Suppressor macrophage (primary cell): ENCODE measurements at places on chromosomes 12 and 14.
A peak's percentile ranks its signal among the peaks of the same experiment; 100 is the strongest.

GRCh38 chr14:50740856-50741255, 72.8 kb upstream of the SAV1 start:
- no peak for DNase-seq

DNA sequence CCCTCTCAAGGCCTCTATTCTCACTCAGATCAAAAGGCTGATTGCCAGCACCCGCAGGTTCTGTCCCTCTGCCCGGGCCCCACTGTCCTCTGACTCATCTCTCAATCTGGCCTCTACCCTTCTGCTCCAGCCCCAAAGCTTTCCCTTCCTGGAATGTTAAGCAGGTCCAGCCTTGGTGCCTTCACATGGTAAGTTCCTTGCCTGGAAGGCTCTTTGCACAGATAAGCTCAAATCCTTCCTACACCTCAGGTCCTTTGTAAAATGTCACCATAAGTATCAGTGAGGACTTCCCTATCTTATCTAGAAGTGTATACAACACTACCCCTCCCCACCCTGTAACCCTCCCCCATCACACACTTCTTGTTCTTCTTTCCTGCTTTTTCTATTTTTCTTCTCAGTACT, 22.2 kb downstream of the LPCAT3 start:
- no peak for DNase-seq

DNA sequence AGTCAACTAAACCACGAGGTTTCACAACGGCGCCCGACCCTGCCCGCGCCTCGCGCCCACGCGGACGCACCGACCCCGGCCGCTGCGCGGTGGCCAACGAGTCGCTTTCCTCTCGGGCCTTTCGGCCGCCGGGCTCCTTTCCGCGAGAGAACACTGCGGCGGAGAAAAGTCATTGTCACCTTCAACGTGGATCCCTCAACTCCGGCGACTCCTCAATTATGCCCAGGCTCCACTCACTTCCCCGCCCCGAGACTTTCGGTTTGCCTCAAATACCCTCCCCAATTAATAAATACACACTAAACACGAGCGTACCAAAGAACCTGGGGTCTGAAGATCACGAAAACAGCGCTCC, 450 bp downstream of the SINHCAF start:
- peak; percentile 49 for DNase-seq

DNA sequence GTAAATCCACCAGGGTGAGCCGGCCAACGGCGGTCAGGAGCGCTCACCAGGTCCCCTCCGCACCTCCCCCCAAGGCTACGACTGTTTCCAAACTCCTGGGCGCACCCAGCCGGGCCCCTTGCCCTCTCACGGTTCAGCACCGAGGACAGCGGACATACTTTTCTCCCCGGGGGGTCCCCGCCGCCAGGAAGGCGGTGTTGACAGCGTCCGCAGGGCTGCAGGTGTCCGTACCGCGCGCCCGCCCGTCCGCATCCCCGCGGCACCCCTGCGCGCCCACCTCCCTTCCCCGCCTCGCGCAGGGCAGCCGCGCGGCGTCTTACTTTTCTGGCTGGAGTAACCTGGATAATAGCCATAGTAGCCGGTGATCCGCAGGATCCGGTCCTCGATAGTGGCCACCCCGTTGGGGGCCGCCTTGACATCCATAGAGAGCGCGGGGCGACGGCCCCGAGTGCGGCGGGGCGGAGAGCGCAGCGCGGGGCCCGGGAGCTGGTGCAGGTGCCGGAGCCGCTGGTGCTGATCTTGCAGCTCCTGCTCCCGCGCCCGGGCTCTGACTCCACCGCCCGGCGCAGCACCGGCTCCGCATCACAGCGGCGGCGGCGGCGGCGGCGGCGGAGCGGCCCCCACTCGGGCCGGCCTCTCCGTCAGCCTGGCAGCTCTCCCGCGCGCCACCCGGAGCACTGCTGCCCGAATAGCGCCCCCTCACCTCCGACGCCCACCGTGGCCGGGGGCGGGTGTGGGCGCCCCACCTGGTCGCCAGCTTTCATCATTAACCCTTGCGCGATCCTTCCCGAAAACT, at the start of gene SLC35F4:
TSS of gene SLC35F4 (minus strand) at position 690 of the 796 bp plus-strand sequence.
- DNase-seq, result peak; percentile 5

GRCh38 chr14:94374116-94374515, 14.3 kb downstream of the SERPINA1 start:
- peak; percentile 44 for DNase-seq

DNA sequence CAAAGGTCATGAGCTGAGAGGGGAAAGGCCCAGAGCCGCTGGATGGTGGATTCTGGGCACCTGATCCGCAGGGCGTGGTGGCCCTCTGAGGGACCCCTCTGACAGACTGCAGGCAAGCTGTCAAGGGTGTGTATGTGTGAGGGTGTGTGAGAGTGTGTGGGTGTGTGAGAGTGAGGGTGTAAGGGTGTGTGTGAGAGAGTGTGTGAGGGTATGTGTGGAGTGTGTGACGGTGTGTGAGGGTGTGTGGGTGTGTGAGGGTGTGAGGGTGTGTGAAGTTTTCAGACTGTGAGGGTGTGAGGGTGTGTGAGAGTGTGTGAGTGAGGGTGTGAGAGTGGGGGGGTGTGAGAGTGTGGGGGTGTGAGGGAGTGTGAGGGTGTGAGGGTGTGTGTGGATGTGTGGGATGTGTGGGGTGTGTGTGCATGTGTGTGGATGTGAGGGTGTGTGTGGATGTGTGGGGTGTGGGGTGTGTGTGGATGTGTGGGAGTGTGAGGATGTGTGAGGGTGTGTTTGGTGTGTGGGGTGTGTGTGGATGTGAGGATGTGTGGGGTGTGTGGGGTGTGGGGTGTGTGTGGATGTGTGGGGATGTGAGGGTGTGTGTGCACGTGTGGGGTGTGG, 156.7 kb downstream of the TMEM121 start:
- DNase-seq, result no peak

GRCh38 chr14:46747001-46747652, 95.5 kb upstream of the RPL10L start:
- DNase-seq, result no peak

DNA sequence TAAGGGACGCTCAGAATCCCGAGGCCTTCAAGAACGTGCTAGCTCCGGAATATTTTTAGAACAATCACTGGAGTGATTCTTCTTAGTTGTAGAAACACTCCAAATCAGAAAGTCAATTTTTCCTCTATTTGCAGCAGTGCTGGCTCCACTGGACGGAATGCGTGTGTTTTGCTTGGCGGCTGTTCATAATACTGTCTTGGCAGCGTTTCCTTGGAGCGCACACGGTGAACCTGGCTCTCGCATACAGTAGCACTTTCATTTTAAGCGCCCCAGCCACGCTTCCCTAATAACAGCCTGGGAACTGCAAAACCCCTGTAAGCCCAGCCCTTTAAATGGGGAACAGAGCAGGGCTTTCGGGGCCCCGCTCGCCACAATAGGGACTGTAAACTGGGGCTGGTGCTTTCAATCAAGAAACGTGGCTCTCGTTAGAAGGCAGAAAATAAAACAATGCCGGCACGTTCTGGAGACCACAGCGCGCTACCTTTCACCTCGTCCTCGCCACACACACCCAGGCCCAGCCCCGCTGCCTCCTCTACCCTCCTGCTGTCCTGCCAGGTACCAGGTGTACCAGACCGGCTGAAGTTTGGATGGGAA, 79.9 kb downstream of the BCL11B start:
- DNase-seq, result peak; percentile 23

GRCh38 chr12:77354766-77355362, 289.5 kb upstream of the E2F7 start:
- no peak for DNase-seq

DNA sequence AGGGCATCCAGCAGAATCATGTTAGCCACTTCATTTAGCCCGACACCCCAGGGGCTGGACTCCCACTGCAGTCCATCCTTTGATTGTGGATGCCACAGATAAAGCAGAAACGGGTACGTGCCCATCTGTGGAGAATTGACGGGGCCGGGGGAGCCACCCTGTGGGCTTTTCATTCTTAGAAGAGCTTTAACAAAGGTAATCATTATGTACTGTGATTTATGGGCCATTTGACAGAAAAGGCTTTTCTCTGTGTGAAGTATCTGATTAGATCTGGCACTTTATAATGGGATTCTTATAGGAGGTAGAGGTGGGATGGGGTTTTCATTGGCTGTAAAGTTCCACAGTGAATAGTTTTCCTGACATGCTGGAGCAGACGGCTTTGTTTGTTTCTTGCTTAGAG, 40.4 kb downstream of the AACS start:
- no peak for DNase-seq

DNA sequence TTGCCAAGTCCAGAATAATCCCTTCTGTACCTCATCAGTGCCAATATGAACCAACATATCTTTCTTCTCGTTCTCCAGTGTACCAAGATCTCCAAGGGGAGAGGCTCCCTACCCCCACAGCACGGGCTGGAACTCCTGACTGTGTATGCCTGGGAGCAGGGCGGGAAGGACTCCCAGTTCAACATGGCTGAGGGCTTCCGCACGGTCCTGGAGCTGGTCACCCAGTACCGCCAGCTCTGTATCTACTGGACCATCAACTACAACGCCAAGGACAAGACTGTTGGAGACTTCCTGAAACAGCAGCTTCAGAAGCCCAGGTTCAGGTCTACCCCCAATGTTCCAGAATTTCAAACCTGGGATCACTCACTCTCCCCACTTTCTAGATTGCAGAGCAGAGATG, 10.5 kb upstream of the OAS2 start:
- DNase-seq, result no peak

- DNase-seq, result no peak
Observed at GRCh38 chr12:116381744-116382685, 104.5 kb upstream of the MED13L start.

DNA sequence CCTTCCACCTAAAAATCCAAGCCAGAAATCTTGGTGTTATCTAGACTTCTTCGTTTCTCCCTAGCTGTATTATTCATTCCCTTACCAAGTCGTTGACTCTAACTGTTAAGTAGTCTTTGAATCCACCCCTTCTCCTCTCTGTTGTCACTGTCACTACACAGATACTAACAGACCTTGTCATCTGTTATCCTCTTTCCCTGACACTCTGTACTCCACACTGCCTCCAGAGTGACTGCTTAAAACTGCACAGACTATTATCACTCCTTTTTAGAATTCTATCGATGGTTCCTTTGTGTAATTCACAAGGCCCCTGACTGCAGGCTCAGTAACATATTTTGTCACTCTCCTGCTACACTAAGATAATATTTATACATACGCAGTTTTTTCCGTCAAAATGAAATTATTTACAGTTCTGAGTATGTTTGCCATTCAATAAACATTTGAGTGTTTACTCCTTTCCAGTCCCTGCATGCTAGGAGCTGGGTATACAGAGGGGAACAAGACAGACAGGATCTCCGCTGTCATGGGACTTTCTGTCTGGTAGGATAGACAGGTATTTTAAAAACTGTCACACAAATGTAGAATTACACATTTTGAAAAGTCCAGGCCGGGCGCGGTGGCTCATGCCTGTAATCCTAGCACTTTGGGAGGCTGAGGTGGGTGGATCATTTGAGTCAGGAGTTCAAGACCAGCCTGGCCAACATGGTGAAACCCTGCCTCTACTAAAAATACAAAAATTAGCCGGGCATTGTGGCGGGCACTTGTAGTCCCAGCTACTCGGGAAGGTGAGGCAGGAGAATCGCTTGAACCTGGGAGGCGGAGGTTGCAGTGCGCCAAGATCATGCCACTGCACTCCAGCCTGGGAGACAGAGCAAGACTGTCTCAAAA, 3.8 kb downstream of the MARS1 start:
- DNase-seq, result no peak

DNA sequence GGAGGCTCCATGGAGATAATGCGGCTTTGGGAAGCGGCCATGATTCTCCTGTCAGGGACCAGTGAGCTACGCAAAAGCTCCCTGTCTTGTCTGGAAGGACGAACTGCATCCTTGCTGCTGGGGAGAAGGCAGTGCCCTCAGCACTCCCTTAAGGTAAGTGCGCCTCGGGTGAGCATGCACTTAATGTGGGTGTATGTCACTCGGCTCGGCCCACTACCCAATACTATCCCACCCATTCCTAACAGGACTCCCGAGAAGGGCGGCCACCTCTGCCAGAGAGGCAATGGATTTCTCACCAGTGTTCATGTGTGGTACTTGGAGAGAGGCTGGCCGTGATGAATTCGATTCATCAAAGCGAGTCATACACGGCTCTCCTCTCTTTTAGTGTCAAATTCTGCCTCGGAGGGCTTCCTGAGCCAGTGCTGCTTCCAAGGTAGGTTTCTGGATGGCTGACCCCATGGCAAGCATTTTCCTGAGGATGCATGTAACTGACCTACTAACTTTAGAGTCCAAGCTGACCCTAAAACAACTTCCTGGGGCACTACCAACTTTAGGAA, 151.7 kb upstream of the RTL1 start:
- DNase-seq, result no peak

- DNase-seq, result no peak
Observed at GRCh38 chr12:98686603-98687002, 41.5 kb downstream of the APAF1 start.

- DNase-seq, result peak; percentile 79
Observed at GRCh38 chr12:96121271-96121711, 72.9 kb upstream of the ELK3 start.

GRCh38 chr14:94354638-94355185, 31.6 kb upstream of the SERPINA6 start:
- DNase-seq, result no peak

DNA sequence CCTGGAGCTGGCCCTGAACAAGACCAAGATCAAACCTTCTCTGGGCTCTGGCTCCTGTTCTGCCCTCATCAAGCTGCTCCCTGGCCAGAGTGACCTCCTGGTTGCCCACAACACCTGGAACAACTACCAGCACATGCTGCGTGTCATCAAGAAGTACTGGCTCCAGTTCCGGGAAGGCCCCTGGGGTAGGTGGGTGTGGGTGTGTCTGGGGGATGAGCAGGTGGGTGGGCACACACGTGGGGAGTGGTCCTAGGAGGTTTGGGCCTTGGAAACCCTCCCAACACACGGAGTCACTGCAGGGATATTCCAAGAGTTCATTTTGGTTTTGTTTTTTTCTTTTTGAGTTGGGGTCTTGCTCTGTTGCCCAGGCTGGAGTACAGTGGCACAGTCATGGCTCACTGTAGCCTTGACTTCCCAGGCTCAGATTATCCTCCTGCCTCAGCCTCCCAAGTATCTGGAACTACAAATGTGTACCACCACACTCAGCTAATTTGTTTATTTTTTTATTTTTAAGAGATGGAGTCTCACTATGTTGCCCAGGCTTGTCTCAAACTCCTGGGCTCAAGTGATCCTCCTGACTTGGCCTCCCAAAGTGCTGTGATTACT, 16.5 kb downstream of the PLBD2 start:
- no peak for DNase-seq

- DNase-seq, result no peak
Observed at GRCh38 chr14:34554540-34555250, 15.2 kb upstream of the EAPP start.

DNA sequence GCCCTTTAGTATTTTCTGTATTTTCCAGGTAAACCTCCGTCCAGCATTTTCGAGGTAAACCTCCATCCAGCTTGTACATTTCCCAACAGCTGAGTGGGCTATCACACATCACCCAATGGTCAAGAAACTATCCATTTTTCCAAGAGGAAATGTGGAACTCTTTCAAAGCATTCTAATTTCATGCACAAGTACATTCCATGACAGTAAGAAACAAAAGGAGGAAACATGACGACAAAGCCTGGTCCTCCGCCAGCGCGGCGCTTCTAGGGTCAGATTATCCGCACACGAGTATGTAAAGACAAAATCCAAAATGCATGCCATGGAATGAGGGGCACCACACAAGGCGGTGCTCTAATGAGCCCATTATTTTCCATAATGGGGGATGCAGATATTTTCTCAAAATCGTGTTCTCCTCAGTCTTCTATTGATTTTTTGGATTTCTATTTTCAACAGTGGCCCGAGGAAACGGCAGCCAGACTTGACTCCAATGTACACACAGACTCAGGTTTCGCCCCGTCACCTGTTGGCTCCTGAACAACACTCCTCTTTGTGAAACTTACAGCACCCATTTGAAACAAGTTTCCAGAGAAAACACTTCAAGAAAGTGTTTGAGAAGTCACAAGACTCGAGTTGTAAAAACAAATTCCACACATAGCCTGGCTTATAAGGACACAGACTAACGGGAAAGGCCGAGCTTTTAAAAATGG, 107.4 kb downstream of the PRICKLE1 start:
- DNase-seq, result no peak
